ENCODE measurements at places on chromosomes 16 and 17.

GRCh38 chr17:4476017-4476416 is 22.7 kb upstream of the SPNS2 start:
- no peak for DNase-seq

DNA sequence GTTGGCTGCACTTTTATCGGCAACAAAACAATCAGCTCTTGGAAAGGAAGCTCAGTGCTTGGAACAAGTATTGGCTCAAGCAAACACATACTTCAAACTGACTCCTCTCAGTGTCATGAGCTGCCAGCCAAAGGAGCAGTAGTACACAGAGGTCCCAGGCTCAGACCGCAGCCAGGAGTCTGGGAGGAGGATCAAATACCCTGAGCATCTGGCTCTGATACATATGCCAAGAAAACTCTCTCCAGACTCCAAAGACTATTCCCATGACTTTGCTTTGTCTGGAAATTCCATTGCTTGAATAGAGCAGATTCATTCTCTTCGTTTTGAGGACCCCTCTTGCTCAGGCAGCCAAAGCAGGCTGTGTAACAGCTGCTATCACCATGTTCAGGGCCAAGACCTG is 501.6 kb upstream of the PSMD7 start:
- peak; percentile 7 for DNase-seq

DNA sequence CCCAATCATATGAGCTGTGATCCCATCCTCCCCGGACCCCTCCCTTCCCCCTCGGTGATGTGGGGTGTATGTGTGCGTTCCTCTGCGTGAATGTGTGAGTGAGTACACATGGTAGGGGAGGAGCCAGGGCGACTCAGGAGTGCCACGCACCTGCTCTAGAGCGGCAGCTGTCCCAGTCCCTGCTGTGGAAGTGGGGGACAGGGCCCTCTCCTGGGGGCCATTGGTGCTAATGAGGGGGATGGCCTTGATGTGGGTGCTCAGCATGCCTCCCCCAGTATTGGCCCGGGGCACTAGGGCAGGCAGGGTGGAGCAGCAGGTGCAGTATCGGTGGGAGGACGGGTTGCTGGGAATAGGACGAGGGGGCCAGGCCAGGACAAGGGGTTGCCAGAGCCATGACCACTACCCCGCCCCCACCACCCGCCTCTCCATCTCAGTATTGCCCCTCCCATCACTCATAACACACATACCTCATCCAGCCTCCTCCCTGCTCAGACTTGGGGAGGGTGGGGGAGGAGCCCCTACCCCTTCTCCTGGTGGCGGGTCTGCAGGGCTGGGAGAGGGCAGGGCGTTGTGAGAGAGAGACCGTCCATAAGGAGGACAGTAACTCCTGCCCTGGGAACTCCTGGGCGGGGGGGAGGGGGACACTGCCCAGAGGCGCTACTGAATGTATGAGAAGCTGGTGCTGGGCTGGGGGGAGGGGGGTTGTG is 8.5 kb downstream of the NR1D1 start:
- DNase-seq: no peak

GRCh38 chr16:50280932-50281331 is 14.6 kb downstream of the ADCY7 start:
- no peak for DNase-seq

- peak; percentile 74 for DNase-seq
Measured at GRCh38 chr17:4881761-4882555, 17.4 kb upstream of the C17orf107 start.

- DNase-seq: no peak
Measured at GRCh38 chr17:45276031-45276430, 14.1 kb upstream of the SPATA32 start.

- no peak for DNase-seq
Measured at GRCh38 chr17:80453998-80454556, 22.3 kb downstream of the NPTX1 start.

DNA sequence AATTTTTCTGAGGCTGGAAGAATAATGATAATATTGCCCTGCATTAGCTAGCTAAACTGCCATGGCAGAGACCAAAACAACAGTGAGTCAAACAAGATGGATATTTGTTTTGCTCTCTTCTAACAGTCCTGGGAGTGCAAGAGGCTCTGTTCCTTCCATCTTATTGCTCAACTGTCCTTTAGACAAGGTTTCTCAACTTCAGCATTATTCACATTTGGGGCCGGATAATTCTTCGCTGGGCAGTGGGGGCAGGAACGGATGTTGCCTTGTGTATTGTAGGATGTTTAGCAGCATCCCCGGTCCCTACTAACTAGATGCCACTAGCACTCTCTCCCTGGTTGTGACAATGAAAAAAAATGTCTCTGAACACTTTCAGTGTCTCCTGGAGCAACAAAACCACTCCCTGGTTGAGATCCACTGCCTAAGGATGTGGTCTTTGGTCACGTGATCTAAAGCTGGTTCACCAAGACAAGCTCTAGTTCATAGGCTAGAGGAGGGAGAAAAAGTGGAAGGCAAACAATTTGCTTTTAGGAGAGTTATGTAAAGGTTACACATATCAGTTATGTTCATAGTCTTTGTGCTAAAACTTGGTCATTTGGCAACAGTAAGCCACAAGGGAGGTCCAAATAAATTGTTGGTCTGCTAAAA is 144.4 kb downstream of the PCTP start:
- no peak for DNase-seq

DNA sequence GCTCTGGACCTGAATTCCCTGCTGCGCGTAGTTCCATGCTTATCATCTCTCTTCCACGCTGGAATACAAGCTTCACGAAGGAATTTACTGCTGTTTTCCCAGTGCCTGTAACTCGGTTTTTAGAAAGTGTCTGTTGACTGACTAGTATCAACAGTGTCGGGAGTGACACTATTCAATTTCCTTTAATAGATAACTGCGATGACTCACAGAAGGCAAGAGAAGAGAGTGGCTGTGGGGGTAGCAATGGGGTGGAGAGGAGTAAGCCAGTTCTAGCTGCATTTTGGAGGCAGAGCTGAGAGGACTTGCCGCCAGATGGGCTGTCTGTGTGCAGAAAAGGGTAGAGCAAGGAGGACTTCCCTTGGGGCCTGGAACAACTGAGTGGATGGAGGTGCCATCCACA is 25.2 kb downstream of the B4GALNT2 start:
- no peak for DNase-seq

- DNase-seq: no peak
Measured at GRCh38 chr16:62068747-62069146, 32.5 kb upstream of the CDH8 start.

DNA sequence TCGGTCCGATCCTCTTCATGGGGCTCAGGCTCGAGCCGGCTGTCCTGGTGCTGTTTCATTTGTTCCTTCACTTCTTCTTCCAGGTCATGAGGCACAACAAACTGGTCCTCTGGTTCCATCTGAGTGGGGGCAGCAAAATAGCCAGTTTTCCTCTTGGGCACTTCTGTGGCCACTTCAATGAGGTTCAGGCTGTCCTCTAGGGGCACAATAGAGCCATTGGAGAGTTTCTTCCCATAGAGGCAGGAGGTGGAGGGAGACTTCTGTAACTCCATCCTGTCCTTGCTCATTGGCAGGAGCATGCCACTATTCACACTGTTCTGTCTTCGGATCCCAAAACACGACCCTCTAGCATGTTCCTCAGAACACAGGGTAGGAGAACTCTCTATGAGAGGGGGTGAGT is 22.9 kb downstream of the MARVELD3 start:
- DNase-seq: no peak

DNA sequence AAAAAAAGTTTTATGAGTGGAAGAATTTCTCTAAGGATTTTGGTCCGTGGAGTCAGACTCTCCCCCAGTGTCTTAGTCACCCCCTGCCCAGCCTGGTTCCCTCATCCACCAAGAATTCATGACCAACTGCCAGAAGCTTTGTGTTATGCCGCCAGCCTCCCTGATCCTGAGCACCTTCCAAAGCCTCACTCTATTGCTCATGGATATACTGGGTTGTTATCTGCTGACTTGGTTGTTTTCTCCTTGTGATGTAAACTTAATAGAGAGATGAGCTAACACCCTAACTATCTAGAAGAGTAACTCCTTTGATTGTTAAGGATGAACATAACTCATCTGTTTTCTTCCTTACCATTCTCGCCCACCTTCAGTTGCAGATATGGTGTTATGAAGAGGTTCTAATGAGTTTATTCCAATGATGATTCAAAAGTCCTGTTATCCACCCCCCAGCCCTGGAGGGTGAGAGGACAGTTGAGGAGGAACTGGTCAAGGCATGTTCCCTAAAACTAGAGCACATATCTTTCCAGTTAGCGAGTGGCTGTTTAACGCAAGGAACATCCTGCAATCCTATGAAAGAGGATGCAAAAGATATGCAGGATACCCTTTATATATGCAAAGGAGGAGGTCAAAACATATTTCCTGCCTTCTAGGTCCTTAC is 1.5 kb upstream of the PSMD3 start:
- no peak for DNase-seq

GRCh38 chr17:8542599-8543502 is 87.7 kb downstream of the MYH10 start:
- DNase-seq: no peak

All from globus pallidus (tissue), 1 donor.